Kidney (tissue), 22 donors: ENCODE measurements at places on chromosomes 7 and 10.
A peak's percentile ranks its signal among the peaks of the same experiment; 100 is the strongest.

GRCh38 chr10:114350751-114351150 is 53.6 kb downstream of the AFAP1L2 start:
- DNase-seq = peak; percentile 59

GRCh38 chr7:155053002-155053401 is 17.1 kb upstream of the HTR5A start:
- DNase-seq = no peak

- DNase-seq = no peak
These were observed 227.0 kb downstream of the INHBA start for GRCh38 chr7:41475801-41476459.

DNA sequence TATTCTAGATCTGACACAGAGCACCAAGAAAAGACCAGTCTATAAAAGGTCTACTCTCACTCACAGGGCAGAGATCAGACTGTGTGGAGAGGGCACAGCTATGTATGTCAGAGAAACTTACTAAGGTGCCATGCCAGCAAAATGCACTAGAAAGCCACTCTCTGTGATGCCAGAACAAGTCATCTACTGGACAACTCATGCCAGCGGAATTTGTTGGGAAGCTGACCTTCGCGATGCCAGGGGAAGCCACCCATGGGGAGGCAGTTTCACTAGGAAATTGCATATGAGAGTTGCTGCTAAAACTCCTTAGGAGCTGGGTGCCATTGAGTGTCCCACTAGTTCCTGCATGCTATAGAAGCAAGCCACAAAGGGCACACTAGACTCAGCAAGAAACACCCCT is 58.5 kb downstream of the MICU1 start:
- DNase-seq = no peak
